ACHN (cell line): ENCODE measurements at places on chromosomes 7 and 10.

GRCh38 chr10:16811765-16812164 lies 5.5 kb downstream of the RSU1 start:
- DNase-seq, result no peak

- DNase-seq, result peak; percentile 25
Observed at GRCh38 chr10:116720241-116720643, 22.1 kb downstream of the HSPA12A start.

- peak; percentile 42 for DNase-seq
Observed at GRCh38 chr10:97683556-97684367, 3.3 kb downstream of the AVPI1 start.

- peak; percentile 51 for DNase-seq
Observed at GRCh38 chr7:54995610-54996363, 23.0 kb upstream of the EGFR start.

GRCh38 chr7:15214976-15215375 lies 312.4 kb upstream of the DGKB start:
- no peak for DNase-seq

DNA sequence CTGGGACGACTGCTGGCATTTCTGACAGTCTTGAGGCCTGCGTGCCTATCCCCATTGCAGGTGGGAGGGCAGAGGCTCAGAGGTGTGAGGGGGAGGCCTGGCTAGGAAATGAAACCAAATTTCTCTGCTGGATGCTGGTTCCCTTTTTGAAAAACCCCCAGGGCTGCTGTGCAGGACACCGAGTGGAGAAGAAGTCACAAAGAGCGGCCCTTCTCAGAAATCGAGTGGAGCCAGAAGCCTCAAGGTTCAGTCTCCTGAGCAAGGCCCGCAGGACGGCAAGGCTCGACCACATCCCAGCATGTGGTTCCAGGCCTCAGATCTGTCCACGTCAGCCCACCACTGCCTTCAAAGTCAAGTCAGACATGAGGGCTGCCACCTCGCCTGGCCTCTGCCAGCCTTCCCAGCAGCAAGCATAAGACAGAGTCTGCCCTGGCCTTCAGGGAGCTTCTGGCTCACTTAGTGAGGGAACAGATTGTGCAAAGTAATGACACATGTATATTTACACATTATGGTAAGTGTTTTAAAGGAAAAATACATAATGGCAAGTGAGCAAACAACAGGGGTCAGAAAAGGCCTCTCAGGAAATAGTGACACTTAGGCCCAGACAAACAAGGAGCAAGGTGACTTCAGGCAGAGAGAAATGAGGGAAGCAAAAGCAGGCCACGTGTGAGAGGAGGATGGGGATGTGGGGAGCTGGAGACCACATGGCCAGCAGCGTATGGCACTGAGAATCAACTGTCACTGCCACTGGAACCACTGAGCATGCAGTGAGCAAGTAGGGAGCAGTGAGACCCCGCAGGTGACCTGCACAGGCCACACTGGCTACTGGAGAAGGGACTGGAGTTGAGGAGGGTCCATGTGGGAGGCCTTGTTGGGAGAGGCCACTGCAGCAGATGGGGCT lies 86.7 kb downstream of the ARHGAP22 start:
- no peak for DNase-seq

DNA sequence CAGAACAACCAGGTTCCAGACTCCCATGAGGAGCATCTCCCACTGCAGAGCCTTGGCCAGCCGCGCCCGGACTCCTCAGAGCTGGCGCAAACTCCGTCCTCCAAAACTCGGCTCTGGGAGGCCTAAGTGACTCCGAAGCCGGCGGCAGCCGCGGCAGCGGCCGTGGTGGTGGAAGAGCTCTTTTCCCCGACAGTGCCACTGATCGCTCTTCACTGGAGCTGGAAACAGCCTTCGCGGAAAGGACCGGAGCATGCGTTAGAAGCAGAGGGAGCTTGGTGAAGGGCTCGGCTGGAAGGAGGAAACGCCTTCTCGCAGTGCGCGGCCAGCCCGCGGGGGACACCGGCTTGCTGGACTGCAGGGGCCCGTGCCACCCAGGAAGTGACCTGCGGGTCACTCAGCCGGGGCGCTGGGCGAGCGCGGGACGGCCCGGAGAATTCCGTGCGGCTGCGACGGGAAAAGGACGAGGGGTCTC lies 5.0 kb upstream of the HOXA13 start:
- DNase-seq, result peak; percentile 27

DNA sequence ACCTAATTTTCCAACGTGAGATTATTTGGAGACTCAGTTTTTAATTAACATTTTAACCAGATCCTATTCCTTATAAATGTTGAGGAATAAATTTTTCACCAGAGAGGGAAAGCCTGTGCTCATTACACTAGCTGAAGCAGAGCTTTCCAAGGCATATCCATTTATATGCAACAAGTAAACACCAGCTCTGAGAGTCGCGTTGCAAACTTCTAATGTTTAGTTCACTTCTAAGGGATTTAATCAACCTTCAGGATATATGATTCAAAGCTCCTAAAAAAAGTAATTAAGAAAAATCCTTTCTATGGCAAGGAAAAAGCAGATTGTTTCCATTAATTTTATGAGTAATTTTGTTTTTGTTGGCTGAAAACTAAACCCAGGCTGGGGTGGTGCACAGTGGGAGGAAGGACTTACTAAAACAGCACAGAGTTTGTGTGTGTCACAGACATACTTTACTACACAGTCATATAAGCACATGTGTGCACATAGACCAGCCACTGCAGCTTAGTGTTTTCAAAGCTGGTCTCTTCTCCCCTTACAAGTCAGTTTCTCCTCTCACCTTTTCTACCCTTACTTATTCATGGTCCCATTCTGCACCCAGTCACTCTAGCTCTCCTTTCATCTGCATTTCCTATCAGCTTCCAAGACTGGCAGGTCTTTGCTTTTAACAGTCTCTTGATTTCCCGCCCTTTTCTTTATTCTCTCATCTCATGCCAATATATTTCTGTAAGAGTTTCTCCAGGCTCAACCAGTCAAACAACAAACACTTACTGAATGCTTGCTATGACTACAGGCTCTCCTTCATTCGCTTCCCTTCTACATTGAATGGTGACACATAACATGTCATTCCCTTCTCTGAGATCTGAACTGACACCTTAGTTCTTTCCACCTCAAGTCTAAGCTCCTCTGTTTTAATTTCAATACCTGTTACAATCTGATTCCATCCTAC lies 81.1 kb upstream of the FZD1 start:
- no peak for DNase-seq

DNA sequence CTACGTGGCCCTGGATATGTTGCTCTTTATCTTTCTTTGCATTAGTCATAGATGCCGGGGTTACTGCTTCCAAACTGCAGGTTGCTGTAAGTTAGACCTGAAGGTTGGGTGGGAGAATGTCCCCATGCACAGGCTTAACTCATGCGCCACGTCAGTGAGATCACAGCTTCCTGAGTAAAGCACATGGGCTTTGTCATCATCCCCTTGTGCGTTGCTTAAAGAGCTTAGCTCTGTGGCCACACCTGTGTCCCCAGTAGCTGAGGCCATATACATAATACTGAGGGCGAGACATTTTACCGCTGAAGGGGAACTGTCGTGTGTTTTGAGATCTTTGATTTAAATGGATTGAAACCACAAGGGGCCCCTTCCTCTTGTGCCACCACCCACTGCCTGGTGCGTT lies 45.8 kb upstream of the BTBD16 start:
- no peak for DNase-seq

DNA sequence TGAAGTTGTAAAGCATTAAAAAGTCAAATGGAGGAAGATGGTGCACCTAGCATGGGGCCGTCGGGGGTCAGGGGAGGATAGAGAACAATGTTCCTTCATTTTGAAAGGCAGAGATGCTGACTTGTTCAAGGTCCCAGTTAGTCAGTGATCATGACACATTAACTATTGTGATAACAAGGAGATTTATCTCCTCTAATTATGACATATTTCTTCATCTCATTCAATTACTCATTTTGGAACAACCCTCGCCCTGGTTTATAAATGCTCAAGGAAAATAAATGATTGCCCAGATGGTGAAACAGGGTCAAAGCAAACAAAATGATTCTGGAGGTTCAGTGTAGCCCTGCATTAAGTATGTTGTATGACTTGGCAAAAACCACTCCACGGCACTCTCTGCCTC lies 106.2 kb downstream of the ITIH5 start:
- DNase-seq, result no peak

GRCh38 chr7:4815609-4816418 lies 40.4 kb downstream of the AP5Z1 start:
- no peak for DNase-seq
